Progenitor cell of endocrine pancreas (in vitro differentiated cells): ENCODE measurements at places on chromosomes 7 and 10. TPM values are rescaled to one million over a fixed set of nuclear protein-coding genes. Genes with fewer than 3 reads are reported as not detected.

The POU6F2 gene
- total RNA-seq: 4.4 and 5.6 TPM in 2 replicates

The NKX6-2 gene
- total RNA-seq: 28.3 and 43.9 TPM in 2 replicates

The PON1 gene
- 0.91 and 2.3 TPM in 2 replicates for total RNA-seq

GRCh38 chr10:122699796-122700455 is at the start of gene C10orf120:
Gene C10orf120, minus strand, starts transcription at chr10:122699846. Its CDS starts 56 bp downstream, at chr10:122699790.
- no peak within 1 kb of the TSS for H3K27ac ChIP-seq
- no peak within 1 kb of the TSS for H3K4me3 ChIP-seq
- peaks cover 2% of the 10 kb centered on the region for H3K4me1 ChIP-seq
- H3K36me3 ChIP-seq: no peaks in the 10 kb centered on the region

- no peaks in the 10 kb centered on the region for H3K27me3 ChIP-seq
- peaks cover 20% of the 10 kb centered on the region for H3K4me1 ChIP-seq
- no peak for DNase-seq
Measured at GRCh38 chr10:98135222-98135899, 904 bp downstream of the R3HCC1L start.
